ENCODE measurements at places on chromosomes 2 and 18.

DNA sequence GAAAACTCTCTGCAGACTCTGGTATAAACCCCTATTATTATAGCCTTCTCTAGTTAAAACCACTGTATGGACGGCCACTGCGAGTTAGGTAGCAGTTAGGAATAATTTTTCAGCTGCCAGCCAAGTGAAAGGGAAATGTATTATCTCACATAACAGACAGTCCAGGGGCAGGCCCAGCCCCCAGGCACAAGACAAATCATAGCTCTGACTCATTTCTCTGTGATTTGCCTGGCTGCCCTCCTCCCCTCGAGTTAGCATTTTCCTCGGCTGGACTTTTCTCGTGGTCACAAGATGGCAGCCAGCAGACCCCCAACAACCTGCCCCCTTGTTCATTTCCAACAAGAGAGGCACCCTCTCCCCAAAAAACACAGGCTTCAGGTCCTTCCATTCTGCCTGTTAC, 10.5 kb downstream of the VIT start:
- peak; percentile 75 for DNase-seq

- DNase-seq = no peak
Observed at GRCh38 chr18:3827236-3827845, 377.4 kb downstream of the TGIF1 start.

DNA sequence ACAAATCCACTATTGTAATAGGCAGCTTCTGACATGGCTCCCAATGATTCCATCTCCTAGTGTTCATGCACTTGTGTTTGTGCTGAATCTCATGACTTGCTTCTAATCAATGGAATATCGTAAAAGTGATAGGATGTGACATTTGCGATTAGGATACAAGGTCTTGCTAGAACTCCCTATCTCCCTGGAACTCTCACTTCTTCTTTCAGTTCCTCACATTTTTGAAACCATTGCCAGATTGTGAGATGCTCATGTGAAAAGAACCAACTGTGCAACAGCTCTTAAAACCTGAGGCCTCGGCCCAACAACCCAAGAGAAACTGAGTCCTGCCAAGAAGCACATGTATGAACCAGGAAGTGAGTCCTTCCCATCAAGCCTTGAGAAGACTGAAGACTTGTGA, 226.9 kb upstream of the DTNA start:
- DNase-seq = no peak

DNA sequence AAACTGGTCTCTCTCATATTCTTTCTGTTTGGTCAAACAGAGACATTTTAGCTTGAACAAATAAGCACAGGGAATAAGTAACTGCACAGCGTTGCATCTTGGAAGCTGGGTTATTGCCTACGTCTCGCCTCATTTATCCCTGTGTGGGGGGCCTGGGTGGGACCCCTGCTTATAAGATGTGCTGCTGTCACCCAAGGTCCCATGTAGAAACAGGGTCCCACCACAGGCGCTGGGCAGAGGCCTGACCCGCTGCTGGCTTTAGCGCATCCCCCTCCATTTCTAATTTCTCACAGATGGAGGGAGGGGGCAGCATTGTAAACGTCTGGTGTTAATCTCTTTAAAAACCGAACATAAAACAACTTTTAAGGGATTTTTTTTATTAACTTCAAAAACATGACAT, 207.8 kb downstream of the HDAC4 start:
- no peak for DNase-seq

DNA sequence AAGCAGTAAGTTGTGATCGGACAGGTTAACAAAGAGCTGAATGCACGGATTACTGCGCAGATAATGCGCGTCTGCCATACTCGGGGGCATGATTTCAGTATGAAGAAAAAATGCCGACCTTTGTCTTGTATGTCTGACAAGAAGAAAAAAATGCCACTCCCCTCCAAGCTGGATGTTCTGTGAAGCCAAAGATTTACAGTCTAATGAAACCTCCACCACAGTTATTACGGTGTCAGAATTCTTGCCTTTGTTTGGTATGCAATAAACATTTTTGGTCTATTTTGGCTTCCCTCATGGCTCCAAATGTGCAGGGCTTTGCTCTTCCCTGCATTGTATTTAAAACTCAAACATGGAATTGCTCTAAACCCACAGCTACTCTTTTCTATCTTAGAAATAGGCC, 72.2 kb upstream of the THUMPD2 start:
- no peak for DNase-seq

- DNase-seq = peak; percentile 24
Observed at GRCh38 chr18:22031611-22032010, 137.8 kb upstream of the GATA6 start.

- DNase-seq = no peak
Observed at GRCh38 chr2:130183512-130184373, 1.7 kb downstream of the MZT2B start.

DNA sequence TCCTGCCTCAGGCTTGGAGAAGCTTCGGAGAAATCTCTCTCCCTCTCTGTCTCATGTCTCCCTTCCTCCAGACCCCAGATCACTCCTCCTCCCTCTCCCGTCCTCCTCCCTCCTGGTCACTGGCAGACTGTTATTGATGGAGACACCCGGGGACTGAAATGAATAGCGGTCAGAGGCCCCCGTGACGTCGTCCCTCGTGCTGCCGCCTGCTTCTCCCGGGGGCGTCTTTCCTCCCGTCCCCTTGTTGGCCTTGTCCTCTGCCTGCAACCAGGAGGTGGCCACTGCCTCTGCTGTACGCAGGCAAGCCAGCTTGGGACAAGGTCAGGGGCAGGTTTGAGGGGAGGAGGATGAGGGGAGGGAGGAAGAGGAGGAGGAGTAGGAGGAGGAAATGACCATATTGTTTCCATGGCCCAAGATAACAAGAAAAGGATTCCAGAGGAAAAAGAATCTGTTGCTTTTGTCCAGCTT, 78.2 kb downstream of the CELF4 start:
- no peak for DNase-seq

DNA sequence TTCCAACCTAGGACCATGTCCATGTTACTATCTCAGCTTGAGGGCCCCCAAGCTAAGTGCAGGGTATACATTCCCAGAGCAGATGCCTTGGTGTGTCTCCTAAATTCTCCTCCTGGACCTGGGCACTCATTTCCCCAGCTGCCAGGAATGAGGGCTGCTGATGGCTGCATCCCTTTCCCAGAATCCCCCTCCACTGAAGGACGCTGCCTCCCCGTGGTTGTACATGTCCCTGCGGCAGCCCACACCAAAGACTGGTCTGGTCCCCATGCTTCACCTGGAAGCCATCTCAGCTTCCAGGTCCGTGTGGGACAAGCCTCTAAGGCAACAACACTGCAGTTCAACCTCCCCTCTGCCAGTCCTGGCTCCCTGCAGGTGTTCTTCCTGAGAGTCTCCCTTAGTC, 14.6 kb downstream of the TMEM163 start:
- no peak for DNase-seq

DNA sequence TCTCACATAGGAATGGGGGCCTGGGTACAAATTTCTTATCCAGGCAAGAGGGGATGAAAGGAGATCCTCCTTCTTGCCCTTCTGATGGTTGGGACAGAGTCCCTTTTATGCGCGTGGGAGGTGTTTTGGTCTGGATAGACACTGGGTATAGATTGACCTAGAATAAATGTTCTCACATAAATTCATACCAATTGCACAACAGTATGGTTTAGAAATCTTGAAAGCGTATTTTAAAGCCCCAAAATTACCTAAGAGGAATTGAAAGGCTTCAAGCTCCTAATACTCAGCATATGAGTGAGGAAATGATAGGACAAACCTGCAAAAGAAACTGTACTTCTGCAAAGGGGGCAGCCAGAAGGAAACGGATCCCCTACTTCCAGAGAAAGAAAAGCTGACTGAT, 2.6 kb upstream of the BCL2 start:
- DNase-seq = no peak

- DNase-seq = no peak
Observed at GRCh38 chr2:148531669-148532428, 112.7 kb upstream of the EPC2 start.

DNA sequence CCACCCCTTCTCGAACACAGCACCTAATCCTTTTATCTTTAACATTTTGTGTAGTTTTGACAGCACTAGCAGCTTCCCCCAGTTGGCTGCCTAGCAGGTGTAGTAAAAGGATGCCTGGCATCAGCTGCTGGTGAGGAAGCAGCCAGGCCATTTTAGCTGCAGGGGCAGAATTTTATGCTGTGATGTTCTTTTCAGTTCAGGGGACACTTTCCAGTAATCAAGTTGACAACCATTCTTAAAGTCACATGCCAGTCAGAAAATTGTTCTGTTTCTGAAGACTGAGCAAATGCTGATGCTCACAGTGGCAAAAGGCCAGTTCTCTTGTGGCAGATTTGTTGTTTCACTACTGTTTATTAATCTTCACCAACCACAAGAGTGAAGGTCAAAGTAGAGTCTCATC, 570.8 kb downstream of the CCDC85A start:
- DNase-seq = no peak

DNA sequence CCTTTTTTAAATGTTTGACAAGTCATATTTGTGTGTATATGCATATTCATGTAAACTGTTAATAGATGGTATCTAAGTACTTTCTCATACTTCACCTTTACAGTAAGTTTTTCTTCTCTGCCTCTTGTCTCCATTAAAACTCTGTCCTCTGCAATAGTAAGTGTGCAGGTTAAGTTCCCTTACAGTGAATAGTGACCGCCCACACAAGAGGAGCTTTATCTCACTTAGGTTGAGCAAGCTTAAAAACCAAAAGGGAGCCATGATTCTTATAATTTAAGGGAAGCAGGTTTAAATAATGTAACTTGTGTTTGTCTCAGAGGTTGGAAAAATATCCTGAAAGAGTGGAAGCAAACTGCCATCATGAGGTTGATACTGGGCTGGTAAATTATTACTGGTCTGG, 61.3 kb downstream of the MRPS9 start:
- no peak for DNase-seq

DNA sequence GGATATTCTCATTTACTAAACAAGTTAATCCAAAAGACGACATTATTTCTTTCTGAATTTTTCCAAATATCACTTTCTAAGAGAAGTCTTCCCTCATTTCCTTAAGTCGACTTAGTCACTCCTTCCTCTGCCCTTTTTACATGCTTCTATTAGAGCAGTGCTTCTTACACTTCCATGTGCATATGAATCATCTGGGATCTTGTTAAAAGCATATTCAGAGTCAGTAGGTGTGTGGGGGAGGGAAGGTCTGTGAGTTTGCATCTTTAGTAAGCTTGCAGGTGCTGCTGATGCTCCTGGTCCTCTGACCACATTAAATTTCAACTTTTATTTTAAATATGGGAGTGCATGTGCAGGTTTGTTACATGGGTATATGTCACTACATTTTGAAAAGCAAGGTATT, 582.6 kb downstream of the NRXN1 start:
- DNase-seq = peak; percentile 17

DNA sequence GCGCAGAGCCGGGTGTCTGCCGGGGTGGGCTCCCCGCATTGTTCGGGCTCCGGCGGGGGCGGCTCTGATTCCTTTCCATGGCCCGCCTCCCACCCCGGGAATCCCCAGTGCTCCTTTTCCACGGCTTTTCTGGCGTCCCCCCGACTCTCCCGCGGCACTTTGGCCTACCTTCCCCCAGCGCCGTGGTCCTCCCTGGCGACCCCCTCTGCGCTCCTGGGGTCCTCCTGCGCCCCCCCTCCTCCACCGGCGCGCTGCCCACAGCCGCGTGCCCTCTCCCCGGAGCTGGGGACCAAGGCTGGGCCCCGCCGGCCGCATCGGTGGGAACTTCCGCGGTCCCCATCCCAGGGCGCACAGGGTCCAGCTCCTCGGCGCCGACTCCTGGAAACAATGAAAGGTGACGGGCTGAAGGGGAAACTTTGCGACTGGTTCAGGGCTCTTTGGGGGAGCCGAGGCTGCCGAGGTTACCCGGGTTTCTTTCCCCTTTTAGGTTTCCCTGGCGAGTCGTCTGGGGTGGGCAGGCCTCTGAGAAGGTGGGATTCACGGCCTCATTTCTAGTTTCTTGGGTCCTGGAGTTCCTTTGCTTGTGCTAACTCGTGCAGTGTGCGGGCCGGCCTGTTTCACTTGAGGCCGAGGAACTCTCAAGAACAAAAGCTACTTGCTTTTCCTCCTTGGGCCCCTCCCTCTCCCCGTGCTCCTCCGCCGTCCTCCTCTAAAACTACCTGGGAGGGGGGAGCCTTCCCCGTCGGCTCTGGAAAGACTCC, 2.2 kb downstream of the TGIF1 start:
- DNase-seq = peak; percentile 57

DNA sequence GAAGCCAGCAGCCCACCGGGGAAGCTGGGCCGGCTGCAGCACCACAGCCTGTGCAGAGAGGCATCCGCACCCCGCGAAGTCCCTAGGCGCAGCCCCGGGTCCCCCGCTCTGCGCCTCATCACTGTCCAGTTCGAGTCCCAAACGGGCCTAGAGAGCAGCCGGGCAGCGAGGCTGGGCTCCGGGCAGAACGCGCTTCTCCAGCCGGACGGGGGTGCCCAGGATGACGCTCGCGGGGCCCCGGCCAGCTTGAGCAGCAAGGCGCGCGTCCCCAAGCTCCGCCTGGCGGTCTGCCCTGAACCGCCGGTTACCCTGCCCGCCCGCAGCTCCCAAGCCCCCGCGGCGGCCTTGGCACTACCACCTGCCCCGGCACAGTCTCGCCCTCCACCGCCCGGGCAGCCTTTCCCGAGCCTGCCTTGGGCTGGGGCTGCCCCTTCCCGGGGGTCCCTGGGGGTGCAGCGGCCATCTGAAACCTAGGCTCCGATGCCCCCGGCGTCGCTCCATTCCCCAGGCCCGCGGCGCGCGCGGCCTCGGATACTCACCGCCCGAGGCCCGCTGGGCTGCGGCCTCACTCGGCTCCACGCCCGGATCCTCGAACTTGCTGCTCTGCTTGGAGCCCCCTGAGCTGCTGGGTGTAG, 591 bp downstream of the SLC16A14 start:
- no peak for DNase-seq

DNA sequence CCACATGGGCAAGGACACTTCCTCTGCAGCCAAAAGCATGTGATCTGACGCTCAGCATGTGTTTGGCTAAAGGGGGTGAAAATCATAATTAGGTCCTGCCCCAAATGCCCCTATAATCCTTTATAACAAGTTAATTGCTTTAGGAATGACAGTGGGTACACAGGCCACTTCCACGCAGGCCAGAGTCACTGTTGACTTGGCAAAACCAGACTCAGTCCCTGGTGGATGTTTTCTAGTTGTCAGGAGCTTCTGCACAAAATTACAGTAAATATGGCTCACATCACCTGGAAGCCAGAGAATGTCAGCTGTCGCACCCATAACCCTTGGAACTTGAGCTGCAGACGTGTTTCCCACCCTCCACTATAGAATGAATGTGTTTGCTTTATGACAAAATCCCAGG, 13.3 kb upstream of the PXDN start:
- no peak for DNase-seq

GRCh38 chr2:240305369-240305962, 130.0 kb upstream of the GPC1 start:
- no peak for DNase-seq

GRCh38 chr18:495017-495416, 5.5 kb downstream of the COLEC12 start:
- DNase-seq = no peak

DNA sequence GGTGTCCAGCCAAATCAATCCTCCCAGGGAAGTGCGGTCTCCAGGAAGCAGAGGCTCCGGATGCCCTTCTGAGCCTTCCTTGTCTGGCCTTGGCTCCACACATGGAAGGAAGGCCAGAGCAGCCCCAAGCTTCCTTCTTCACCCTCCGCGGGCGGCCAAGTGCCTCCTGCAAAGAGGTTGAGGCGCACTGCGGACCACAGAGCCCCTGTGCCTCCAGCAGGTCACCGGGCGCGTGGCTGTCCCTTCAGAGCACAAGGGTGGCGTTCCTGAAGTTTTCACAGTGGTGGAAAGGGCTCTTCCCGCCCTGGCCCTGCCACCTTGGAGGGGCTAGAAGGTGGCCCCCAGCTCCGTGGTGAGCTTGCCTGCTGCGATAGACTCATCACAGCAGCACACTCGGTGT, 175.9 kb upstream of the RAB12 start:
- no peak for DNase-seq

Data from A172 (cell line).